AG20443 (cell line): ENCODE measurements at places on chromosomes 7 and 10.

GRCh38 chr7:120794106-120794729, 63.7 kb downstream of the TSPAN12 start:
- no peak for DNase-seq

GRCh38 chr10:59628456-59628855, 81.2 kb downstream of the SLC16A9 start:
- DNase-seq = no peak

DNA sequence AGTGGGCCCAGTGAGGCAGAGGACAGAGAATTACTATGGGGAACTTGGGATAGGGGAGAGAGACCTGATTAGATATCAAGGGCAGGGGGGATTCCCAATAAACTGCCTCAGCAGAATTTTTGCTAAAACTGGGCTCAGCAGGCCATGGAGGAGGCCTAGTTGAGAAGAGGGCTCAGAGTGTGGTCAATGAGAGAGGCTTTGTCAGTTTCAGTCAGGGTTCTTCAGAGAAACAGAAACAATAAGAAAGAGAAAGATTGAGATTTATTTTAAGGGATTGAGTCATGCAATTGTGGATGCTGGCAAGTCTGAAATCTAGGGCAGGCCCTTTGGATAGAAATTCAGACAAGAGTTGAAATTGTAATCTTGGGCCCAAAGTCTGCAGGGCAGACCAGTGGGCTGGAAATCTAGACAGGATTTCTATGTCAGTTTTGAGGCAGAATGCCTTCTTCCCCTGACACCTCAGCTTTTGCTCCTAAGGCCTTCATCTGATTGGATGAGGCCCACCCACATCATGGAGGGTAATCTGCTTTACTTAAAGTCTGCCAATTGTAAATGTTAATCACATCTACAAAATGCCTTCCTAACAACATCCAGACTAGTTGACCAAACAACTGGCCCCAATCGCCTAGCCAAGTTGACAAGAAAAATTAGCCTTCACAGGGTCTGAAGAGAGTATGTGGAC, 33.5 kb upstream of the CCSER2 start:
- no peak for DNase-seq

DNA sequence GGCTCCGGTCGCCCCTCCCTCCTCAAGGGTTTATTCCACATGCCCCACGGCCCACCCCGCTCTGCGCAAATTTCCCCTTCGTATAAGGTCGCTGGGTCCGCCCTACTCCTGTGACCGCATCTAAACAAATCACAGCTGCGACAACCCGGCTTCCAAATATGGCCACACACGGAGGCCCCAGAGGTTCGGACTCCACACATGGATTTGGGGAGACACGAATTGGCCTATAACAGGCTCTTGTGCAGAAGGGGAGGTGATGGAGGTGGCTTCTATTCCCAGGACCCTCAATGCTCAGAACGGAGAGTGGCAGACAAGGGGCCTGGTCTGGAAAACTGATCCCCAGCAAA, 90.1 kb downstream of the FOXL3 start:
- DNase-seq = no peak

DNA sequence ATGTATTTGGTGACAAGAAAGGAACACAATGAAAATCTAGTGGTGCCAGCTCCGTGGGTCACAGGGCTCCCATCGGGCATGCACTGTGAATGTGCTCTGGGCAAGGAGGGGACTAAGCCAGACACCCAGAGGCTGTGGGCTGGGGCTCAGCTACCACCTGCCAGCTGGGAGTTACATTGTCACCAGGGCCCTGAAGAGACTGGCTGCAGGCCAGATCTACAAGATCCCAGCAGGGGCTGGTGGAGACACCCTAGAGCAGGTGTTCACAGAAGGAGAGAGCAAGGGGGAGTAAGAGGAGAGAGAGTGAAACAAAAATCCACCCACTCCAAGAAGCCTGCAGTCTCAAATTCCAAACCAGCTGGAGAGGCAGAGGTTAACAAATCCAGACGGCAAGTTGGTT, 116.6 kb upstream of the ADCY1 start:
- DNase-seq = no peak

DNA sequence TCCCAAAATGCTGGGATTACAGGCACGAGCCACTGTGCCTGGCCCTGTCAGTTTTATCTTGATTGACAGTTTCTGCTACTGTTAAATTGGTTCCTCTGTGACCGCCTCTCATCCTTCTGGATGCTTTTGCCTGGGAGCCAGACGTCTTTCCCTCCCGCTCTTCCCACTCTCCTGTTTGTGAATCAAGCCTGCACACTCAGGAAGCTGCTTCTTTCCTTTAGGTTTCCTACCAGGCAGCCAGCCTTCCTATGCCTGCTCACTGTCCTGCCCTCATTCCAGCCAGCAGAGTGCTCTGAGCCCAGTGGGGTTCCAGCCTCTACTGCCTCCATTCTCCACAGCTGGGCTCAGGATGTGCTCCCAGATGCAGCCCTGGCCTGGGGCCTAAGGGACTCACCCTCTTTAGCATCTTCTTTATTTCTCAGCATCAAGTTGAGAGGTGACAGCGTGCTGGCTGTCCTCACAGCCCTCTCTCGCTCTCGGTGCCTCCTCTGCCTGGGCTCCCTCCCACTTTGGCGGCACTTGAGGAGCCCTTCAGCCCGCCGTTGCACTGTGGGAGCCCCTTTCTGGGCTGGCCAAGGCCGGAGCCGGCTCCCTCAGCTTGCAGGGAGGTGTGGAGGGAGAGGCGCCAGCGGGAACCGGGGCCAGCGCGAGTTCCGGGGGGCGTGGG, 5.1 kb downstream of the SH2D4B start:
- no peak for DNase-seq

- no peak for DNase-seq
These were observed 35.7 kb downstream of the OR13A1 start for GRCh38 chr10:45279682-45280081.

- DNase-seq = no peak
These were observed 695.8 kb downstream of the TYW1 start for GRCh38 chr7:67692425-67692824.

DNA sequence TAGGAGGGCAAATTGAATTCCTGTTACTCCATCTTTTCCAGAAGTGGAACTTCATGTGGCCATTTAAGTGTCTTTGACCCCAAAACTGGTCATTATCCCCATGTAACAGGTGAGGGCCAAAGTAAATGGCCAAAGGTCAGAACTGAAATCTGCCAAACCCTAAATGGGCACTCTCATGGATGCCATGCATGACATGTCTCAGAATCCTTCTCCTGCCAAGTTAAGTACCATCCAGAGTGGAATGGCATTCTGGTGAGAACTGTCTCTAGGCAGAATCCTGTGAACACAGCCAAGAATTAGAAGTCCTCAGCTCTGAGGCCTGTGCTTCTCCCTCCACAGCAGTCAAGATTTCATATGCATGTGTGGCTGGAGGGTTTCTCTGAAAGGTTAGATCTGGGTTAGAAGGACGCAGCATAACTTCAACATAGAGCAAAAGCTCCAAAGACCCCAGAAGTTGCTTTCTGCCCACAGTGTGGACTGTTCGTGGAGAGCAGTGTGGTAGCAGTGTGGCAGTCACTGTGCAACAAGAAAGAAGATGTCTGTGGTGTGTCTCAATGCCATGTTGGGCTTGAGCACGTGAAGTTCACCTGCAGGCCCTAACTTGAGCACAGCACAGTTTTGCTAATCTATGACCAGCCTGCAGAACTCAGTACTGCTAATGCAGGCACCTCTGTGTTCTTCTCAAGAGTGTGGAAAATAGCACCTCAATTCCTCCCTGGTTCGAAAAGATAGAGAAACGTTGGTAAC, 121.3 kb downstream of the ADCY1 start:
- no peak for DNase-seq

DNA sequence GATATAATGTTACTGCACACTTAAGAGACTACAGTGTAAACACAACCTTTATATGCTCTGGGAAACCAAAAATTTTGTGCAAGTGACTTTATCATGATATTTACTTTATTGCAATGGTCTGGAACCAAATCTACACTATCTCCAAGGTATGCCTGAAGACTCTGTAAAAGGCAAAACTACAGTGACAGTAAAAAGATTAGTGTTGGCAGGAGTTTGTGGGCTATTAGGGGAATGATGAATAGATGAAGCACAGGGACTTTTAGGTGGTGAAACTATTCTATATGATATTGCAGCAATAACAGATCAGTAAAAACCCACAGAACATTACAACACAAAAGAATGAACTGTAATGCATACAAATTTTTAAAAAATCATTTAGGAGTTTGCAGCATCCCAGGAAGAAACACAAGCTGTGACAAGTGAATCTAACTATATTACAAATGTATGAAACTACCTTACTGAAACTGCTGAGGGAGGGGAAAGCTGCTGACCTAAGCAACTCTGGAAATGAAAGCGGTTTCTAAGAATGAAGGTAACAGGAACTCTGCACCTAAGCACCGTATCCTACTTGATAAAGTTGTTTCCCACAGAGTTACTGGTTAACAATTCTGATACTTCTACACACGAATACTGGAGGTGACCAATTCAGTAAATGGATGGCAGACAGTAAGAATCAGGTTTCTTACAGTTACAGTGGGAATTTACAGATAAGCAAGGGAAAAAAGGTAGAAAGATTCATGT, 82.6 kb downstream of the ATE1 start:
- no peak for DNase-seq

DNA sequence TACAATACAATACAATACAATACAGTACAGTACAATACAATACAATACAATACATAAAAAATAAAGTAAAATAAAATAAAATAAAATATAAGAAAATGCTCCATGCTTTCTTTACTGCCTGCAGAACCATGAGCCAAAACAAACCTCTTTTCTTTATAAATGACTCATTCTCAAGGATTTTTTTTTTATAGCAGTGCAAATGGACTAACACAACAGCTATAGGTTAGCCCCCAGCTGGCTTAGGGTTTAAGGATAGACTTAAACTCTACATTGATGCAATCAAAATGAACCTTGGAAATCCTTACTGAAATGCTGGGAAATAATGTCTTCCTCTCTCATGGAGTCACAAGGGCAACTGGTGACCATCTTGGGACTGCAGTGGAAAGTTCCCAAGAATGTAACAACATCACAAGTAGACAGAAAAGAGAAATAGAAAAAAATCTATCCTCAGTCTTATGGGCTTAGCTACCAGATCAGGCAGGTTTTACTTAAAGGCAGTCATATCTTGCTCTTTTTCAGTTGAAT, 348.9 kb downstream of the ARL4A start:
- no peak for DNase-seq

DNA sequence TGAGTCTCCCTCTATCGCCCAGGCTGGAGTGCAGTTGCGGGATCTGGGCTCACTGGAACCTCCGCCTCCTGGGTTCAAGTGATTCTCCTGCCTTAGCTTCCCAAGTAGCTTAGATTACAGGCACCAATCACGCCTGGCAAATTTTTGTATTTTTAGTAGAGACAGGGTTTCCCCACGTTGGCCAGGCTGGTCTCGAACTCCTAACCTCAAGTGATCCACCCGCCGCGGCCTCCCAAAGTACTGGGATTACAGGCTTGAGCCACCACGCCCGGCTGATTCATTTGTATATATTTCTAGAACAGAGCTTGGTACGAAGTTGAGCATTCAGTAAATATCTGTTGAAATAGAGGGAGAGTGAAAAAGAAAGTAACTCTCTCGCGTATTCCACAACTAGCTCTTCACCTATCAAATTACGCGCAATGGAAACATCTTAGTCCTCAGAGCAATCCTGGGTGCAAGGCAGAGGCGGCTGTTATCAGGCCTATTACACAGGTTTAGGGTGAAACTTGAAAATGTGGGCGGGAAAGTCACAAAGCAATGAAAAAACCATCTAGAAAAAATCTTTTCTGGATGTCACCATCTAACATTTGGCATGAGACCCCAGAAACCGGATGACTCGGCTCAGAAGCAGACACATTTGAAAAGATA, 707 bp upstream of the GHITM start:
- DNase-seq = peak; percentile 21
